Skin of body (tissue), 3 donors: ENCODE measurements at places on chromosomes 2 and 18.

DNA sequence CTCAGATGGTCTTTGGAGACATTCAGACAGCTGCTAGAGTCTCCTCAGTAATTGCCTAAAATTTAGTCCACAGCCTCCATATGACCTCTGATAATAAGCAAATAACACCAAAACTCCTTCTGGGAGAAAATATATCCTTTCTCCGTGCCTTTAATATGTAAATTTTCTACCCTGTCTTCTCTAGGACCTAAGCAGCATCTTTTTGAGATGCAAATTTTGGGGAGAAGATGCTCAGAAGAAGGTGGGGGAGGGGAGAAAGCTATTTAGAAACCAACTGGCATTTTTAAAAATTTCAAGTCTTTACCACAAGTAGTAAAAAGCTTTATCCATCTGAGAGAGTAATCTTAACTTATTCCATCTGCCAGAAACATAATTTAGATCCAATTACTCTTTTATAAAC is 120.4 kb upstream of the MSH6 start:
- no peak for DNase-seq

DNA sequence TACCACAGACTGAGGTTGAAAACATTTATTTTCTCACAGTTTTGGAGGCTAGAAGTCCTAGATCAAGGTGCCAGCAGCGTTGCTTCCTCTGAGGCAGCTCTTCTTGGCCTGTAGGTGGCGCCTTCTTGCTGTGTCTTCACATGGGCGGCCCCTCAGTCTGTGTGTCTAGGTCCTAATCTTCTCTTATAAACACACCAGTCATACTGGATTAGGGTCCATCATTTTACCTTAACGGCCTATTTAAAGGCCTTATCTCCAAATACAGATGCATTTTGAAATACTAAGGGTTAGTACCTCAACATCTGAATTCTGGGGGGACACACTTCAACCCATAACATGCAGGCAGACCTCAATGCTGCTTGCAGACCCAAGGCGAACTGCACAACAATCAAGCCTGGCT is 4.4 kb upstream of the RMC1 start:
- no peak for DNase-seq

DNA sequence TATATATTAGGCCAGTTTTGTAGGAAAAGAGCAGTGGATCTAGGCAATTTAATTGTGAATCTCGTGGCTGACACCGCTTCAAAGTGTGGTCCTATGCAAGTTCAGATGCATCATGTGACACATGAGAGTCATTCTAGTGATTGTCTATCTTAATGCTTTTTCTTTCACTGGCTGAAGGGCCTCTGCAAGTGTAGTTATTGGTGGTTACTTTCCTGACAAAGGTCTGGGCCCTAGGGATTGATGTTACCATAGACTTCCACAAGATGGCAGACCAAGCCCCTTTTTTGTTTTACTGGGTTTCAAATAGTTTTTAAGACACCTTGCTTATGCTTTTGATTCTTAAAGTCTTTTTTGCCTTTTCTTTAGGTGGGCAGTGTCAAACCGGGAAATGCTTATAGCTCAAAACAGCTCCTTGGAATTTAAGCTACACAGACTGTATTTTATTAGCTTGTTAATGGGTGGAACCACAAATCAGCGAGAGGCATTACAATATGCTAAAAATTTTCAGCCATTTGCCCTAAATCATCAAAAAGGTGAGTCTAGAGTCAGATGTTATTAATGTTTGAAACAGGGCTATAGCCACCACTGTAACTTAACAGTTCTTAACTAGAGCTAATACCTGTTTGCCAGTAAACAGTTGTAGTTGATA is 25.9 kb downstream of the CD8A start:
- peak; percentile 16 for DNase-seq

- no peak for DNase-seq
Measured at GRCh38 chr18:65049586-65049985, 701.2 kb upstream of the CDH7 start.

- no peak for DNase-seq
Measured at GRCh38 chr18:34951625-34952379, 89.4 kb upstream of the MAPRE2 start.

DNA sequence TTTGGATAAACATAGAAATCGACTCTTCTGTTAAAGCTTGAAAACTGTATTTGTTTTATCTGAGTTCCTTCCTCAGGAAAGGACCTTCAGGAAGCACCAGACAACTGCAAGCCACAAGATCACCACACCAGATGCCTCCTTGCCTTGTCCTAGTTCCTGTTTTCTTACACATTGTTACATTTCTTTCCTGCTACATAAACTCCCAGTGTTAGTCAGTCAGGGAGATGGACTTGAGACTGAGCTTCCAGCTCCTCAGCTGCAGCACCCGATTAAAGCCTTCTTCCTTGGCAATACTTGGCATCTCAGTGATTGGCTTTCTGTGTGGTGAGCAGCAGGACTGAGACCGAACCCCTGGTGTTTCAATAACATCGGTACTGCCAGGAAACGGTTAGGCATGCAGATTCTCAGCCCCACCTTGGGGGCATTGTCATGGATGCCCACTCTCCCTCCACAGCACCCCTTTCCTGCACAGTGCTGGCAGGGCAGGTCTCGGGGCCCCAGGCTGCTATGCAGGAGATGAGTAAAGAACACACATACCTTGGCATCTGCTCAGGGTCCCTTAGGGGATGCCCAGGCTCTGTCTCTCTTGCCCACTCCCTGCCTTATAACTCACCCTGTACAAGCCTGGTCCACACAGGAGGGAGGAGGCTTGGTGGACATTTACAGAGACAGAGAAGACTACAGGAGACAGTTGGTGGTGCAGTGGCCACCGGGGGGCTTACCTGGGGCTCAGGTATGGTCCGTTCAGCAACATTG is 32.6 kb downstream of the ANKMY1 start:
- DNase-seq, result no peak

DNA sequence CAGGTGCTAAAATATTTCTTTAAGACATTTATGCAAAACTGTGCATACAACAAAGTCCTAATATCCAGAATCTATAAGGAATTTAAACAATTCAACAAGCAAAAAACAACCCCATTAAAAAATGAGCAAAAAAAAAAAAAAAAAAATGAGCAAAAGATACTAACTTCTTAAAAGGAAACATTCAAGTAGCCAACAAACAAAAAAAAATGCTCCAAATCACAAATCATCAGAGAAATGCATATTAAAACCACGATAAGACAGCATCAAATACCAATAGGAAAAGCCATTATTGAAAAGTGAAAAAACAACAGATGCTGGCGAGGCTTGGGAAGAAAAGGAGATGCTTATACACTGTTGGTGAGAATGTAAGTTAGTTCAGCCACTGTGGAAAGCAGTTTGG is 34.9 kb downstream of the B4GALT6 start:
- no peak for DNase-seq

DNA sequence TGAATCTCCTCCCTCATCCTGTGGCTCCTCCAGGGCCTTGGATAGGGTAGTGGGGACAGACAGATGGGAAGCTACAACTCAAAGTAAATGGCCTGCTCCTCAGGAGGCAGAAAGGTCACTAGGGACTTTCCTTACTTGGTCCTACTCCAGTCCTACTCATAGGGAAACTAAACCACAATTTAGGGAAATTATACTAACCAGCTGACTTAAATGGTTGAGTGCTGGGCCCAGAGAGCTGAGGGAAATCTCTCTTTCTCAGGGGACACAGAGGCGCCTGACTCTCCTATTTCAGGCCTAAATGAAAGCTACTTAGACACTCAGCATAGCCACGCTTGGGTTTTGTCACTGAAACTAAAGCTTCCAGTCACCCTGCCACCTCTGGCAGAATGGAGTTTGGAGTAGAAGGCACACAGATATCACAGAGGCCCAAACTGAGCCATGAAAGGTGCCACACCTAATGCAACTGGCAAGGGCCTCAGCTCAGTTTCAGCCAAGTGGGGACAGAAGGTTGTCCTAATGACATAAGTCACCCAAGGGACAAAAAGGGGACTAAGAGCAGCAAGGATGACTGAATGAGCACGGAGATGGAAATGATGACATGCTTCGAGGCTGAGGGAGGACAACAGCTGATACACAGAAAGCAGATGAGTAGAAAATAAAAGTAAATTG is 24.0 kb downstream of the CERKL start:
- no peak for DNase-seq

DNA sequence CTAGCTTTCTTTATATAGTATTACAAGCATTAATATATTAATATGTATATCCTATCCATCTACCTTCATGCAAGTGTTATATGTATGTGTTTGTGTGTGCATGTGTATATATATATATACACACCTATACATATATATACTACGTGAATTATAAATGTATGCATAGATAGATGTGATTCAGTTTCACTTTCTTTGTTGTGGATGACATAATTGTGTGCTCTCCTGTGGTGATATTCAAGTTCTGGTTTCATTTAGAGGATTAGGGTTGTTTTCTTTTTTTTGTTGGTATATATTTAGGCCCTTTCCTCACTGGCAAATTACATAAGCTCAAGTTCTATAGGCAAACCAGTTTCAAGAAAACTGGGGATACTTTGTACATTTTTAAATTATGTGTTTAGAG is 225.7 kb upstream of the FANCL start:
- no peak for DNase-seq

GRCh38 chr2:119760956-119761275 is 1.2 kb downstream of the PTPN4 start:
- DNase-seq, result no peak

- DNase-seq, result peak; percentile 17
Measured at GRCh38 chr2:26298638-26299393, 47.1 kb upstream of the SELENOI start.

GRCh38 chr2:152033011-152033925 is 65.6 kb downstream of the CACNB4 start:
- DNase-seq, result no peak

DNA sequence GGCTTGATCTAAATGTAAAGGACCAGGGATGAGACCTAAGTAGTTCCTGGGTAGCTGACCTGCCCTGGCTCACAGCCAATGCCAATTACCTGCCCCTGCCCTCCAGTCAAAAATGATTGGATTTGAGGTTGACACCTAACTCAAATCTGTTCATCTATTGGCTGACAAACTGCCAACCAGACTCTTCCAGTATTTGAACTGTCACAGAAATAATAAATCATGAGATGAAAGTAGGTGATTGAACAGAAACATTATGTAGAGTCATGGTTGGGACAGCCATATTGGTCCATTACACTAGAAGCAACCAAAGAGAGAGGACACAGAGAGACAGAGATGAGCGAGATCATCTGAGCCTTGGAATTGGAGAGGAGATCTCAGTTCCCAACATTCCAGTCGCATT is 109.1 kb downstream of the ATL2 start:
- no peak for DNase-seq

GRCh38 chr2:120531863-120532600 is 186.1 kb downstream of the INHBB start:
- no peak for DNase-seq

DNA sequence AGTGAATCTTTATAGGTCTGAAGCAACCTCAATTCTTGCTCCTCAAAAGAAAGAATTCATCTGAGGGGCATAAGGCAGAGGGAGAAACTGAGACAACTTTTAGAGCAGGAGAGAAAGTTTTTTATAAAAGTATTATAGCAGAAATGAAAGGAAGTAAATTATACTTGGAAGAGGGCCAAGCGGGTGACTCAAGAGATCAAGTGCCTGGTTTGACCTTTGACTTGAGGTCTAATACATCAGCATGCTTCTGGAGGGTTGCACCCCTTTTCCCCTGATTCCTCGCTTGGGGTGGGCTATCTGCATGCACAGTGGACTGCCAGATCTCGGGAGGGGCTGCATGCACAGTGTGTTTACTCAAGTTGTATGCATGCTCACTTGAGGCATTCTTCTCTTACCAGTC is 268.5 kb upstream of the LRATD1 start:
- DNase-seq, result no peak

GRCh38 chr2:96531366-96531765 is 5.2 kb upstream of the ARID5A start:
- DNase-seq, result no peak

GRCh38 chr2:182866095-182866460 is 359 bp downstream of the FRZB start:
- no peak for DNase-seq

GRCh38 chr2:69255760-69256159 is 131.3 kb downstream of the GFPT1 start:
- DNase-seq, result no peak

DNA sequence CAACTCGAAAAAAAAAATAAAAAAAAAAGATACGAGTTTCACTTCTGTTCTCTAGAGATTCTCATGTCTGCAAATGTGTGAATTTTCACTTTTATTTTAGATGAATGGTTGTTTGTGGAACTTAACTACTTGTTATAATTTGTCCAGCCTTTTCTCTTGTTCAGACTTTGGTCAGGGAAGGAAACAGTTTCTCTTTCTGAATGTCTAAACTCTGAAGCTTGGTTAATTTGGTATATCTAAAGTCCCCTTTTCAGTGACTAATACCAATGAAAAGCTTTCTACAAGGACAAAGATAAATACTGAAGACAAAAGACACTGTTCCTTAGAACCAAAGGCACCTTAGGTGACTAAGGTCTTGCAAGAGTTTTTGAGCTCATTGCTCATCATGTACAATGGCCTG is 144.4 kb upstream of the PIEZO2 start:
- DNase-seq, result no peak

- no peak for DNase-seq
Measured at GRCh38 chr2:134271758-134272157, 17.9 kb downstream of the MGAT5 start.

- DNase-seq, result no peak
Measured at GRCh38 chr18:22417496-22418188, at the start of gene CTAGE1. CTAGE1 (minus strand) TSS chr18:22417915; CDS start chr18:22417811, 104 bp downstream.

DNA sequence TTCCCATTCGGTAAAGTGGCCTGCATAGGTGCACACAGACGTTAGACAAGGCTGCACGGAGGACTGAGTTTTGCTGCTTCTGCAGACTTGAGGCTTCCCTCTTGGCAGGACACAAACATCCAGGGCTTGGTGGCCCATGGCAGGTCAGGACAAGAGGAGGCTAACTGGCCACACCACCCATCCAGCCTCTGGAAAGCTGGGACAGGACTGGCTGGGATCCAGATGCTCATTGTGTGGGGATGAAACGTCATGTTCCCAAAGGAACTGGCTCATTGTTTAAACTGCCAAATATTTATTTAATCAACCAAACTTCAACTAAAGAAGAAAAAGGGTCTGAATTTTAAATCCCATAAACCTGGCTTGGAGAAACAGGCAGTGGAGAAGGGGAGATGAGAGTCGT is 239.1 kb upstream of the EPAS1 start:
- DNase-seq, result no peak

DNA sequence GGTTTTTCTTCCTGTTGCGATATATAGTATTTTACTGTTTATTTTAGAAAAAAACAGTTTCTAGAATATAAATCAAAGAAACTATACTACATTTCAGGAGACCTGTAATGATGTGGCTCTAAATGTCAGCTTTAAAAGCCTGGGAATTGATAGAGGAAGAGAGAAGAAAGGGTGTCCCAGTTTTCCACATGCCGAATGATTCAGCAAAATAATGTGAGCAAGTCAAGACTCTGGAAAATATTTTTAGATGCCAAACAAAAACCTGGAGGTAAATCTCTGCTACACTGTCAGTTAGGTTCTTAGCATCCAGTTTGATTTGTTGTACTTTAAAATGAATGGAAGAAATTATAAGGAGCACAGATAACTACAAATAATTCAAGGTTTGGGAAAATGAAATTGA is 67.1 kb upstream of the DSG1 start:
- DNase-seq, result no peak

GRCh38 chr2:215507136-215507535 is 71.3 kb upstream of the FN1 start:
- no peak for DNase-seq
